ENCODE measurements at places on chromosomes 3 and 15.

DNA sequence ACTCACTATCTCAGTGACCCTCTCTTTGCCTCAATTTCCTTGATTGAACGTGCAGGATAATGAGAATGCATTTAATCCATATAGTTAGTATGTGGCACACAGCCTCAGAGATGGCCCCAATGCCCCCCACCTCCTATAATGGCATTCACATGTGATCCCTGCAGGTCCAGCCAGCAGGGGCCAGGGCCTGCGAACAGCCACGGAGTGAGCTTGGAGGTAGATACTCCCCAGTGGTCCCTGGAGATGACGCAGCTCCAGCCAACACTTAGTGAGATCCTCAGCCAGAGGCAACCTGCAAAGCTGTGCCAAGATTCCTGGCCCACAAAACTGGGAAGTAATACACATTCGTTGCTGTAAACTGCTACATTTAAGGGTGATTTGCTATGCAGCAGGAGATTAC is 184.9 kb upstream of the NSMCE3 start:
- no peak for DNase-seq

DNA sequence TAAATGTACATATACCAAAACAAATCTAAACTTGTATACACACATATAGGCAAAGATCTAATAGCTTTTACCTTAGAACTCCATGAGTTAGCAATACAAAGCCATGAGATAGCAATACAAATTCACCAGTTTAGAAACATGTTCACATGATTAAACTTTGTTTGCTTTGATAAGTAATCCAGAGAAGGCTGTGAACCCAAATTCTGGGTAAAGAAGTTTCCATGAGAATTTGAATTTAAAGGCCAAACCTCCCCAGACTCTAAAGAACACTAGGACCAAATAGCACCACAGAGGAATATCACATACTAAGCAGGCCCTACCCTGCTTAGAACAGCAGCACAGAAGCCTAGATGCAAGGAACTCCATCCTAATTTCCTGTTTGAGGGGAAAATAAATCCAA is 83.7 kb upstream of the TP63 start:
- DNase-seq = no peak

DNA sequence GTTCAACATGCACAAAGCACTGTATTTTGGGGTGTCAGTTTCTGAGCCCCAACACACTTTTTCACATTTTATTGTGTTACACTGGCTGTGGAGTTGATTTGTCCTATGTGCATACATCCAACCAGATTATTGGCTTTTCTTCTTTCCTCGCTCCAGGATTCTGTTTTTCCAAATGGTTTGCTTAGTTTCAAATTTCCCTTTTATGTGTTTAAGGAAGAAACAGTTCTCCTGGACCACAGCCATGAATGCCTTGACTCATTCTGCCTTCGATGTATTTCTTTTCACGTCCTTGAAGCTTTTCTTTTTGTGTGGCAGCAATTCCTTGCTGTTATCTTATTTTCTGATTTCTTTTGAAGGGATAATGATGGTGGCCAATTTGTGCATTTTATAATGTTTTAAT is 53.8 kb downstream of the CACNA2D3 start:
- DNase-seq = no peak

DNA sequence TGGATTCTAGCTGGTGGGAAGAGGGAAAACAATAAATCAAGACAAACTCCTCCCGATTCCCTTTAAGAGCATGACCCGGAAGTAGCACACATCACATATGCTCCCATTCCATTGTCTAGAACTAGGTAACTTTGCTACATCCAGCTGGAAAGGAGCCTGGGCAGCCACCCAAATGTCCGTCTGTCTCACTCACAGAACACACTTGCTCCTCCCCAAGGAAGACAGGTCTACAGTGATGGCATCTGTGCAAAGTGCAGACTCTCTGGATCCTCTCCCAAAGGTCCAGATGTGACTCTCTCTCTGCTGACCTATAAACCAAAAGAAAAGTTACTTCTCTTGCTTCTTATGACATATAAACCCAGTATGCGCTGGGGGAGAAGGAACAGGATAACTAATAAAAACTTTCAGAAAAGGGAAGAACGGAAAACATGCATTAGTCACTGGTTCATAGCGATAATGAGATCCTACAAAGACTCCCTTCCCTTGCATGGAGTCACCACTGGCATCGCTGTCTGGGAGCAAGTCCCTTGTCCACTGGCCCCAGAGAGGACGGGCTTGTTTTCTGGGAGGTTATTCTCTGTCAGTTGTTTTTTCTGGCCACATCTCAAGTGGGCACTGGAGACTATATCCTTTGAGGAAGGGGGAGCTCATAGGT is 29.8 kb upstream of the EPHB3 start:
- no peak for DNase-seq

- no peak for DNase-seq
Measured at GRCh38 chr3:160312014-160312624, 86.9 kb downstream of the C3orf80 start.

- DNase-seq = no peak
Measured at GRCh38 chr3:160065282-160065681, 76.6 kb downstream of the IL12A start.

- no peak for DNase-seq
Measured at GRCh38 chr15:38876621-38877020, 312.0 kb upstream of the RASGRP1 start.

DNA sequence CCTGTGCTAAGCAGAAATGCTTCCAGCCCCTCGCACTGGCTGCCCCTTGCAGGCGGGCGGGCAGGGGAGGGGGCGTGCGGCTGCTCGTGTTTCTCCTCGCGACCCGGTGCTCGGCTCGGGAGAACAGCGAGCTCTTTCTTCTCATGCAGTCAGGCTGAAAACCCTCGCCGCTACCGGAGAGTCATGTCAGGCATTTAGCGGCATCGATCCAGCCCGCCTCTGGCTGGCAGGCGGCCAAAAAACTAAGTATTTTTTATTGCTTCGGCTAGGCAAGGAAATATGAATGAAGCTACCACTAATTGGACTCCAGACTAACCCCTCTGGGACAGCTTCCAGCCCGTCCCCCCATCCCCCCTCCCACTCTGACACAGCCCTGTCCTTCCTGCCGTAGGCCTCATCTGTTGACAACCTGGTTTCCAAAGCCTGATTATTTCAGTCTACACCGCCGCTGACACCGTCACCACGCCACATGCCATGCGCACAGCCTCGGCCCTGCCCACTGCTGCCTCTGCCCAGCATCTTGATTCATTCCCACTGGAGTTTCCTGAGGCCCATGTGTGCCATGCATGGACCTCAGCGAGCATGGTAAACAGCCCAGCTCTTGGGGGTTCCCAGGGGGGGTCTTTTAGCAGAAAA is 35.3 kb downstream of the TLE3 start:
- DNase-seq = peak; percentile 91

- DNase-seq = no peak
Measured at GRCh38 chr3:11165476-11165875, 11.2 kb downstream of the HRH1 start.

DNA sequence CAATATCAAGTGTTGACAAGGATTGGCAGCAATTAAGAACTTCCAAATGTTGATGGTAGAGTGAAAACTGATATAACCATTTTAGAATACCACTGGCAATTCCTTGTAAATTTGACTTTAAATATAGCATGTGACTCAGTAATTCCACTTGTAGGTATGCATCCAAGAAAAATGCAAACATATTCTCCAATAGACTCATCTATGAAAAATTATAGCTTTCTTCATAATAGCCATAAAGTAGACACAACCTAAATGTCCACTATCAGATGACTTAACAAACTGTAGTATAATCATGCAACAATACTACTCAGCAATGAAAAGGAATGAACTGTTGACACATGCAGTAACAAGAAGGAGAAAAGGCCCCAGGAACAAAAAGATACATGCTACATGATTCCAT is 988.1 kb downstream of the FHIT start:
- no peak for DNase-seq

- DNase-seq = no peak
Measured at GRCh38 chr15:83295417-83295816, 11.0 kb upstream of the BNC1 start.

DNA sequence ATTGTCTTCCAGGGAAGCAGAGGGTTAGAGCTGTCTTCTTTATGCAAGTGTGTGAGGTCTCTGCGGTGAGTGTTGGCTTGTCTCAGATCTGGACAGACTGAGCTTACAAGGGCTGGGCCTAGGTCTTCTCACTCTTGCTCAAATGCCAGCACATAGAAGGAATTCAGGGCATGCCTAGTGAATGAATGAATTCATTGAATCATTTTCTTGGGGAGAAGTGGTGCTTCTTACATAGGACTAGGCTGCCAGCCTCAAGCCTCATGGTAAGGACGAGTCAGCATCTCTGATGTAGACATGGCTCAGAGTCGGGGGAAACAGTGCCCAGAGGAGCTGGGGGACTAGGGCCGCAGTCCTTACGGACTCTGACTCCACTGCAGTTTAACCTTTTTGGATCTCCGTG is 17.2 kb downstream of the MKRN2 start:
- DNase-seq = no peak

- DNase-seq = no peak
Measured at GRCh38 chr3:133670525-133670995, 8.8 kb upstream of the TOPBP1 start.

- no peak for DNase-seq
Measured at GRCh38 chr15:50576166-50576565, 29.7 kb upstream of the USP50 start.

- DNase-seq = no peak
Measured at GRCh38 chr15:64009241-64009640, 37.0 kb downstream of the DAPK2 start.

DNA sequence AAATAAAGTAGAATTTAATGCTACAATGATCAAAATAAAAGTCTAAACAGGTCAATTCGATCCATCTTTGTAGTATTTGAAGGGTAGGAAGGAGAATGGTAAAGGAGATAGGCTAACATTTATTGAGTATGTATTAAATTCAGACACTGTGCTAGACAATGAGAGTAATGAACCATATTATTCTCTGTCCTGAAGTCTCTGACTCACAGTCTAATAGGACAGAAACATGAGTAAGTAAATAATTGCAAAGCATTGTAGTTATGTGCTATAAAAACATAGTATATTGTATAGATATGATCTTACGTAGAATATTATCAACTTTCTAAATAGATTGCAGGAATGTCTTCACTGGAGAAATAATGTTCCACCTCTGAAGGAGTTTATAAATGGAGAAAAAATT is 64.5 kb downstream of the MDFIC2 start:
- DNase-seq = no peak

- peak; percentile 82 for DNase-seq
Measured at GRCh38 chr3:52240059-52240885, 1.3 kb upstream of the TWF2 start.

GRCh38 chr3:44942202-44942921 is 33.6 kb downstream of the ZDHHC3 start:
- DNase-seq = no peak

DNA sequence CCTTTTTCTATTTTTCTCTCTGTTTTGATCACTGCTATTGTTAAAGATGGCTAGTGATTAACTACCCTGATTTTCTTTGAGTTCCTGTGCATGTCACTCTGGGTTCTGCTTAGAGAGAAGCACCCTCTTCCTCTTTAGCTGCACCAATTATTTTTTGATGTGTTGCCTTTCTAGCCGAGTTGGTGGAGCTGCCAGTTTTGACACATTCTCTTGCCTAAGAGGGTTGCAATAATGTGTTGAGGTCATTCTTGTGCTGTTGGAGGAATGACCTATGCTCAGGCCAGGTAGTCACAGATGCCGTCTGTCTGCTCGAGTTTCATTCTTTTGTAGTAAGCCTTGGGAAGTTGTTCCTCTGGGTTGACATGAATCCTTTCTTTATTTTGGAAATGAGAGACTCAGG is 84.6 kb upstream of the DPH6 start:
- no peak for DNase-seq

- no peak for DNase-seq
Measured at GRCh38 chr15:89130201-89130600, 41.9 kb downstream of the ABHD2 start.

DNA sequence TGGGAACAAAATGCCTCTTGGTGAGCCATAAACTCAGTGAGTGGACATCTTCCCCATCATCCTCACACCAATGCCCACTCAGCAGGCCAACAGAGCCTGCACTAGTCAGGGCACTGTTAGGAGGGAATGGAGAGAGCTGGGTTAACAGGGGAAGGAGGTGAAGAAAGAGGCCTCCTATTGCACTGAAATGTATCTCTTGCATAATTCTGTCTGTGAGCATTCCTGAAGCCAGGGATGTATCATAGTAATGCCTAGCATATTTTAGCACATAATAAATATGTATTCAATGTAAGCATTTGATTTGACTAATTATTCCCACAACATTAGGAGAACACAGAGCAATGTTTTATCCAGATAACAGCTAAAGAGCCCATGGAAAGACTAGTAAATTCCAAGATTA is 81.2 kb downstream of the ANO10 start:
- no peak for DNase-seq

GRCh38 chr3:159788291-159788690 is 200.3 kb upstream of the IL12A start:
- no peak for DNase-seq

DNA sequence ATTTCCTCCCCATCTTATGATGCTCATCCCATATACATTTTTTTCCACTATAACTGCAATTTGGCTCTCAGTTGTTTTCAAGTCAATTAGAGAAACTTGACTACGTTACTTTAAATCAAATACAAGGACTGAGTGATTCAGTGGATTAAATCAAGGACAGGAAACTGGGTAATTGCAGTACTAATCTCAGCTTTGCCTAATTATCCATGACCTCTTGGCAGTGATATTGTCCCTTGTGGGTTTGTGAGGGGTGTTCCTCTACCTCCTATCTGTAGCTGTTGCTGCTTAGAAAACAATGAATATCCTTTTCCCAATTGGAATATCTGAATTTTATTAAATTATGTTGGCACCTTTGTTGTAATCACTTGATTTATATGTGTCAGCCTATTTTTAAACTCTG is 79.4 kb downstream of the ZPLD1 start:
- DNase-seq = no peak

GRCh38 chr3:30263925-30264313 is 342.5 kb upstream of the TGFBR2 start:
- DNase-seq = no peak

GRCh38 chr3:107543666-107544065 is 20.9 kb downstream of the BBX start:
- no peak for DNase-seq
